ENCODE measurements at places on chromosomes 5 and 9.

- no peak for DNase-seq
Measured at GRCh38 chr5:180090769-180091546, 19.4 kb upstream of the RNF130 start.

GRCh38 chr9:20636888-20637440 lies 14.7 kb upstream of the MLLT3 start:
- DNase-seq = no peak

DNA sequence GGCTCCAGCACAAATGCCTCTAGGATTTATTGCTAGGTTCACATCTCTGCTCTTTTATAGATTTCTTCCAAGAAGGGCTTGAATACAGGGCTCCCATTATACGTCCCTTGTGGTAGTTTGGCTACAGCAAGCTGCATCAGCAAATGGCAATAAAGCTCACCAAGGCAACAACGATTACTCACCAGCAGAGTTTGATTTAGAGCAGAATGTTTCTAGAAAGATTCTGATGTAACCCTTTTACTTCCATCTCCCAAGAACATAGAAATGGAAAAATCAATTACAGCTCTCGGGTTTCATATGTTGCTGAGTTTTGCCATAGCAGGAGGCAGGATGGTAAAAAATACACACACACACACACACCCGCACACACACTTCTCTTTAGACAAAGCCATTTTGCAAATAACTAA lies 124.2 kb upstream of the TNPO1 start:
- DNase-seq = no peak

DNA sequence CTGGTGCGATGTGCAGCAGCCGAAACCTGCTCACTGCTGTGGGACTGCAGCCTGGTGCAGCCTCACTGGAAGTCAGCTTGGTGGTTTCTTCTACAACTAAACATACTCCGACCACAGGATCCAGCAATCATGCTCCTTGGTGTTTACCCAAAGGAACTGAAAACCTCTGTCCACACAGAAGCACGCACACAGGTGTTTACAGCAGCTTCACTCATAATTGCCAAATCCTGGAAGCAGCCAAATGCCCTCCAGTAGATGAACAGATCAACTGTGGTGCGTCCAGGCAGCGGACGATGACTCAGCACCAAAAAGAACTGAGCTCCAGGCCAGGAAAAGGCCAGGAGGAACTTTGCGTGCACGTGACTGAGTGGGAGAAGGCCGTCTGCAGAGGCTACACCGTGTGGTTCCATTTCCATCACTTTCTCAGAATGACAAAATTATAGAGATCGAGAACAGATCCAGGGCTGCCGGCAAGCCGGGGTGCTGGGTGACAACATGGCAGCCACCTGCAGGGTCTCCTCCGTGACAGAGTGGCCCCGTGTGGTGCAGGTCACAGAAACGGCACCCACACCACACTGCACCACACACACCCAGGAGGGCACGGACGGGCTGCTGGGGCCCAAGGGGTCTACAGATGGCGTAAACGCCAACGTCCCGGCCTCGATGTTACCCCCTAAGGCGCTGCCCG lies 23.1 kb upstream of the NSMF start:
- no peak for DNase-seq

DNA sequence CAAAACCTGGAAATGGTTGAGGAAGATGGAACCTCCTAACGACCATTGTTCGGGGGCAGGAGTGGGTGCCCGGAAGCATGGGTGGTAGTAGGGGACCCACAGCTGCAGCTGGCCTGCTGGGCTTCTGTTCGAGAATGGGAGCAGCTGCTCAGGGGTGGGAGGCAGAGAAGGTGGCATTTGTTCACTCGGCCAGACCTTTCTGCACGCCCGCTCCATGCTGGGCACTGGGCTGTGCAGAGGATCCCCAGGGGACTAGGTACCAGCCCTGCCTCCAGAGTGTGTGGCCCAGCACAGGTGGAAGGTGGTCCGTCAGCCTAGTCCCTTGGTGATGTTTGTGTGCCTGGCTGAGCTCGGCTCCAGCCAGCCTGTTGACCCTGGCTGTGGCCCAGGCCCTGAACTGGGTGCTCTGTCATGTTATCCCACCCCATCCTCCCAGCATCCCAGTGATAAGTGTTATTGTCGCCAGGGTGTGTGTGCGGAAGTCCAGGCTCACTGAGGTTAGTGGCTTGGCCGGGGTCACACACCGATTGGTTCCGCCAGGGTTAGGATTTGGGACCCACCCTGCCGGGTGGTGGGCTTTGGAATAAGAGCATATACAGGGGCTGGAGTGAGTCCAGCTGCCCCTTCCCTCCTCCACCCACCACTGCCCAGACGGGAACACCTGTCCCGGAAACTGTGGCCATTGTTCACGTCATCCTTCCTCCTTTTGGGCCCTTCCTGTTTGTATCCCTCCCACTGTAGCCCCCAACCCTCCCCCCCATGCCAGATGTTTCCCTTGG lies 4.8 kb downstream of the N4BP3 start:
- no peak for DNase-seq

GRCh38 chr5:170633235-170634081 lies 129.6 kb downstream of the KCNIP1 start:
- peak; percentile 81 for DNase-seq

- no peak for DNase-seq
Measured at GRCh38 chr9:33106827-33107621, 30.6 kb upstream of the SMU1 start.

DNA sequence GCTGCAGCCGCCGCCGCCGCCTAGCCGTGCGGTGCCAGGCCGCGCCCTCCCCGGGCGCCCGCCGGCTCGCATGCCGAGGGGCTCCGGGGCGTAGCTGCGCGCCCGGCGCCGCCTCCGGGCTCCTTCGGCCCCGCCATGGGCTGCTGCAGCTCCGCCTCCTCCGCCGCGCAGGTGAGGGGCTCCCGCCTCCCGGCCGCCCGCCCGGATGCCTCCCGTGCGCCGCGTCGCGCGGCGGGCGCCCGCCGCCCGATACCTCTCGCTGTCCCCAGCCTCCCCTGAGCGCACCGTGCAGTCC lies 230 bp downstream of the SLC44A1 start:
- no peak for DNase-seq

DNA sequence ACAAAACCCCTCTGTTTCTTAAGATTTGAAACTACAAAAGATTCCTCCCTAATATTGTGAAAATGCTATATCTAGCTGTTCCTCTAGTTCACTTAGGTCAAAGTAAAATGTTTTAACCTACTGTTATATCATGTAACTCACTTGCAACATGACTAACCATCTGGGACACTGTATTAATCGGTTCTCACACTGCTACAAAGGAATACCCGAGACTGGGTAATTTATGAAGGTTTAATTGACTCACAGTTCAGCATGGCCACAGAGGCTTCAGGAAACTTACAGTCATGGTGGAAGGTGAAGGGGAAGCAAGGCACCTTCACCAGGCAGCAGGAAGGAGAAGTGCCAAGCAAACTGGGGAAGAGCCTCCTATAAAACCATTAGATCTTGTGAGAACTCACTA lies 34.7 kb downstream of the DIMT1 start:
- no peak for DNase-seq

- DNase-seq = no peak
Measured at GRCh38 chr9:91660521-91660920, 236.9 kb upstream of the NFIL3 start.

GRCh38 chr9:138074516-138074915 lies 196.9 kb downstream of the CACNA1B start:
- peak; percentile 67 for DNase-seq

DNA sequence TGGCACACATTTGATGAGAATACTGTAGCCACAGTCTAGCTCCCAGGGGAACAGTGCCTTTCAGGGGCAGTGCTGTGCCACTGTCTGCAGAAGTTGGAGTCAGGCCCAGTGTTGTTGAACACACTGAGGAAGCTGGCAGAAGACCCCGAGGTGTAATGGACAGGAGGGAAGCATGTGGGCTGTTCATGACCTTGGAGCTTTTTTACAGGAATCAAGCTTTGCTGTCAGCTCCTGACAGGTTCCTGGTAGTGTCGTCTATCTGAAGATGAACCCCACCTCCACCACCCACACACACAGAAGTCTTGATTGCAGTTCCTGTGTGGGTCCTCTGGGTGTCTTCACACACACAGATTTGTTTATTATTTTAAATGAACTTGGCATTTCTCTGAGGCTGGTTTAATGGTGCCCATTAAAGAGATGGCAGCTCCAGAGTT lies 40.3 kb upstream of the TNFAIP8 start:
- DNase-seq = no peak

- DNase-seq = no peak
Measured at GRCh38 chr5:103849934-103850333, 287.3 kb upstream of the NUDT12 start.

GRCh38 chr9:32463500-32464293 lies 62.3 kb downstream of the RIGI start:
- DNase-seq = no peak

- no peak for DNase-seq
Measured at GRCh38 chr5:149767281-149767550, 37.1 kb downstream of the PPARGC1B start.

- DNase-seq = no peak
Measured at GRCh38 chr5:142748568-142749249, 21.5 kb upstream of the ARHGAP26 start.

- no peak for DNase-seq
Measured at GRCh38 chr5:23089286-23089685, 236.1 kb upstream of the CDH12 start.

DNA sequence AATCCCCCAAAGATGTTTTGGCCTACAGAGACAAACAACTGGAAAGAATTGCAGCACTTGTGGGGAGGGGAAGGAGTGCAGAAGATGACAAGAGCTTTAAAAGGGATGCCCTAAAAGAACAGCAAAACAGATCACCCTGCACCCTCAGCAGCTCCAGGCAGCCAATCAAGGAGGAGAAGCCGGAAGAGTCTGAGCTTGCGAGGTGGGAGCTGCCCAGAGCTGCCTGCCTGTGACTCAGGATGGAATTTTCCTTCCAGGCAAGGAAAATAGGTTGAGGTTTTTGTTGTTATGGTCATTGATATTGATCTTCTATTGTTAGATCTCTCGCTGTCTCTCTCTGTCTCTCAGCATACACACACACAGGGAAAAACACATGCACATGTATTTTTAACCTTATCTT lies 70.3 kb upstream of the MAP1B start:
- DNase-seq = no peak
